ENCODE measurements at places on chromosomes 16 and 17.

GRCh38 chr17:65511316-65511715, 50.1 kb downstream of the AXIN2 start:
- DNase-seq, result no peak

DNA sequence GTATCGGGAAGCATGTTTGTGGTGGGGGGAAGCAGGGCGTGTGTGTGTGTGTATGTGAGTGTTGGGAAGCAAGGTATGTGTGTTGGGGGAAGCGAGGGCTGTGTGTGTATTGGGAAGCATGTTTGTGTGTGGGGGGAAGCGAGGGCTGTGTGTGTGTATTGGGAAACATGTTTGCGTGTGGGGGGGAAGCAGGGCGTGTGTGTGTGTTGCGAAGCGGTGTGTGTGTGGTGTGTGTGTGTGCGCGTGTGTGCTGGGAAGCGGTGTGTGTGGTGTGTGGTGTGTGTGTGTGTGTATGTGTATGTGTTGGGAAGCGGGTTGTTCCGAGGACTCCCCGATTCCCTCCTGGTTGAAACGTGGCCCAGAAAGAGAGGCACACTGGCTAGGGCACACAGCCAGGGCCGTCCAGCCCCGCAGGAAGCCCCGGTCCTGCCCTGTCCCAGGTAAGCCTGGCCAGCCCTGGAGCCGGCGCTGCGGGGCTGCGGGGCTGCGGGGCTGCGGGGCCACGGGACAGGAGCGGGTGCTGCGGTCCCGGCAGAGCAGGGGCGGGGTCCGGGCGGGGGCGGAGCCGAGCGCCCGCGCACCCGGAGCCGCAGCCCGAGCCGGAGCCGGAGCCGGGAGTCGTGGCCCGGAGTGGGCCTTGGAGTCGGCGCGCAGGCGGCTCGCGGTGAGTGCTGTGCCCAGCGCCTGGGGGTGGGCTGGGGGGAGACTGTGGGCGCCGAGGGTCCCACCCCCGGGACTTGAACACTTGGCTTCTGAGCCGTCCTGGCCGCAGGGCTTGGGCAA, at the start of gene NOD2:
Gene NOD2 (plus strand): TSS at position 608 of the 783 bp plus-strand sequence. CDS start 5,890 bp downstream, outside the sequence.
- no peak for DNase-seq

GRCh38 chr16:49528060-49528865, 154.7 kb downstream of the C16orf78 start:
- DNase-seq, result peak; percentile 28

DNA sequence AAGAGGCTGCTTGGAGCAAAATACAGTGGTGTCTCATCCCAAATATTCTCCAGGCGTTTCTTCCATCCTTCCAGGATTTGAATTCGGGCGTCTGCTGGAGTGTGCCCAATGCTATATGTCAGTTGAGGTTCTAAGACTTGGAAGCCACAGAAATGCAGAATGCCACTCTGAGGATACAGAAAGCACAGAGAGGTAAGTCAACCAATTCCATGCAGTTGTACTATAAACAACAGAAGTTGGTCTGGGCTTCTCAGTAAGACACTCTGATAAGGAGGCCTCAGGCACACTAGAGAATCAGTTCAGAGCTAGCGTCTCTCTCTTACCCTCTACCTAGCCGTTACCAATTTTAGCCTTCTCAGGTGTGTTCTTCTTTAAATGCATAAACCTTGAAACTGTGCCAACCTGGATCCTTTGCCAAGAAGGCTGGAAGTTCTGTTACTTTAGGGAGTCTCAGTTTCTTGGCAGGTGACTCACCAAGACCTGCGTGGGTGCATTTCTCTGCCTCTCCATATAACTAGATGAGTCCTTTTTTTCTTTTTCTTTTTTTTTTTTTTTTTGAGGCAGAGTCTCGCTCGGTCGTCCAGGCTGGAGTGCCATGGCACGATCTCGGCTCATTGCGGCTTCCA, 15.1 kb downstream of the NQO1 start:
- no peak for DNase-seq

GRCh38 chr17:37123386-37123785, 174.6 kb downstream of the AATF start:
- DNase-seq, result no peak

GRCh38 chr17:7613769-7614424, 800 bp downstream of the FXR2 start:
- DNase-seq, result no peak

DNA sequence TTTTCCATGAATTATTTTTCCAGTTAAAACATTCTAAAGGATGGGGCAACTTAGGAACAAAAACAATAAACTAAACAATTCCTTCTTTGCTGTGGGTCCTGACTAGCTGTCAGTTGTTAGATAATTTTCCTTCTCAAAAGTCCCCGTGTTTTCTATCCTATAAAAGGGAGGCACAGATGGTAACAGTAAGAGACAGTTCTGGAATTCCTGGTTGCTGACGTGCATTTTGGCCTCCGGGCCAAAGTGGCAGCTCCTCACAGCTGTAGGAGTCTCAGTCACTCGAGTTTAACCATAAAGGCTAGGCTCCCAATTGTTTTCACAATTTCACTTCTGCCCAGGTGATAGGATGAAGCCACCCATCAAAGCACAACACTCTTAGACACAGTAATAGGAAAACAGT, 77.0 kb upstream of the ZNF423 start:
- DNase-seq, result no peak

All from stimulated activated CD4-positive, alpha-beta T cell treated with anti-CD3 and anti-CD28 coated beads, Interleukin-2, amount 100 ng/mL, for 24 hours (primary cell).